ENCODE measurements at places on chromosomes 7 and 10.
A peak's percentile ranks its signal among the peaks of the same experiment; 100 is the strongest.

- DNase-seq, result no peak
Observed at GRCh38 chr10:61271127-61271780, 181.9 kb downstream of the TMEM26 start.

GRCh38 chr10:11381023-11381422 lies 230.4 kb downstream of the USP6NL start:
- no peak for DNase-seq

- DNase-seq, result no peak
Observed at GRCh38 chr7:149748076-149748874, 25.1 kb downstream of the ZNF467 start.

DNA sequence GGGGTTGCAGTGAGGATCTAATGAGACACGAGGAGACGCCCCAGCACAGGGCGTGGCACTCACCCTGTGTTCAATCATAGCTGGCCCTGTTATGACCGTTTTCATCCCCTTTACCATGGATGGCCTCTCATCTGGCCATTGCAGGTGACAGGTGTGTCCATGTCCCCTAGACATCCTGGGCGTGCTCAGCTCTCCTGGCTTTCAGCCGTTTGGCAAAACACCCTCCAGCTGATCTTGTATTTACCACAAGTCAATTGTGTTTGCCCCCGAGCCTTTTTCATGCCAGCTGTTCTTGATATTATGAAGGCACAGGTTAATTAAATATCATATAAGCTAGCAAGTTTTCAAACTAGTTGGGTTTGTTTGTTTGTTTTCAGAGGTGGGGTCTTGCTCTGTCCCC lies 97.1 kb downstream of the CHST15 start:
- DNase-seq, result no peak

GRCh38 chr10:112286837-112287818 lies 3.9 kb downstream of the TECTB start:
- DNase-seq, result no peak

- DNase-seq, result no peak
Observed at GRCh38 chr10:43865265-43866135, 216.8 kb upstream of the ZNF32 start.

DNA sequence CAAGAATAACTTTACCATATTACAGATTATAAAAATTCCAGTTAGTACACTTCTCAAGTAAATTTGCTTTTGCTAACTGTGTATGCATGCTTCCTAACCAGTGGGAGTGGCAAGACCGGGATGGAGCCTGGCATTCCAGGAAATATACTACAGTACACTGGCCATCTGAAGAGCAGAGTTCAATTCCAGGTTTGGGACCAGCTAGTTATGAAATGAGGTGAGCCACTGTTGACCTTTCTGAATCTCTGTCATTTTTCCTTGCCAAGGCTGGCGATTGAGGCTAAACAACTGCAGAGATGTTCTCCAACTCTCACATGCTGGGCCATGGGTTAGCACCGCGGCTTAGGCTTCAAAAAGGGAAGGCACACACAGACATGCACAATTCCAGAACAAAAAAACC lies 258.2 kb downstream of the GLI3 start:
- no peak for DNase-seq

DNA sequence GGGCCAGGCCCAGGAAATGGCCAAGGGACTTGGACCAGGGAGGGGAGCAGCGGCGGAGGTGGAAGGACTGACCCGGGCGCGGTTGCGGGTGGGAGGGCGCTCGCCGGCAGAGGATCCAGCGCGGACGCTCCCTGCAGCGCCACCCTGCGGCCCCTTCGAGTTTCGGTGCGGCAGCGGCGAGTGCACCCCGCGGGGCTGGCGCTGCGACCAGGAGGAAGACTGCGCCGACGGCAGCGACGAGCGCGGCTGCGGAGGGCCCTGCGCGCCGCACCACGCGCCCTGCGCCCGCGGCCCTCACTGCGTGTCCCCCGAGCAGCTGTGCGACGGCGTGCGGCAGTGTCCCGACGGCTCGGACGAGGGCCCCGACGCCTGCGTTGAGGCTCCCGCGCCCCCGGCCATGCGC lies 16.8 kb upstream of the ZNF467 start:
- DNase-seq, result no peak

DNA sequence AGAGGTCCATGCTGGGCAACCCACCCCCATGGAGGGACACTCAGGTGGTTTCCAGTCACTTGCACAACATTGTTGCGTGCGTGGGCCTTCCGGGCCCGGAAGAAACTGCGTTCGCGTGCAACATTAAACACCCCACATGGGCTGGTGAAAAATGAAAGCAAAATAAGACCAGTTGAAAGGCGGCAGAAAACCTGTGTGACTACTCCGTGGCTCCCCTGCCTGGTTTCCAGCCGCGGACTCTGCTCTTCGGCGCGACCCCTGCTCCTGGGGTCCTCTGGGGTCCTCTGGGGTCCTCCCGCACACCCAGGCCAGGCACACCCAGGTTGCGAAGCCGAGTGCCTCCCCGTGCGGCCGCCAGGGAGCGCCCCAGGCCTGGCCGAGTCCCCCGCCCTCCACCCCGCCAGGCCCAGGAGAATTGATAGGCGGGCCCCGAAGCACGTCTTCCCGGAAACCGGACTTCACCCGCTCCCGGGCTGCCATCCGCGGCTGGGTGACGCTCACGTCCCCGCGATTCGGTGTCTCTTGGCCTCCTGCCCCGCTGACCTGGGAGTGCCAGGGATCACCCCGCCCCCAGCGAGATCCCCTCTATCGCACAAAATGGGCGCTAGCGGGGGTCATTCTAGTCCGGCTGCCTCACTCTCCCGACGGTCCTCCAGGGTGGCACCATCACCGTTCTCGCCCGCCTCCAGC lies 1.9 kb upstream of the SH2D4B start:
- peak; percentile 76 for DNase-seq

- DNase-seq, result no peak
Observed at GRCh38 chr7:11416641-11417458, 415.1 kb downstream of the THSD7A start.

- DNase-seq, result no peak
Observed at GRCh38 chr7:43891069-43891955, 15.1 kb downstream of the URGCP start.

DNA sequence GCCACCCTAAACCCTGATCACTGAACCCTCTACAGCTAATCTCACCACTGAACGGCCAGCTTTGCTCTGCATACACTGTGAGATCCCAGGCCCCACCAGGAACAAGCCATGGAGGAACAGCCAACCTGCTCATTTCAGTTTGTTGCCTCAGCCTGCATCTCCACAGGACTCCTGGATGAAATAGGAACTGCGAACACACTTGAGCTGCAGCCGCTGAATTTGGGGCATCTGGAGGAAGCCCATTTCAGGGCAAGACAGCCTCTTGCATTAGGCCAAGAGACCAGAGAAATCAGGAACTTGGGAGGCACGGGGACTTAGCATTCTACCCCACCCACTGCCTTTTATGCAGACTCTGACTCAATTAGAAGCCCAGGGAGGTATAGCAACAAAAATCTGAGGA lies 14.5 kb upstream of the EGR2 start:
- DNase-seq, result no peak

DNA sequence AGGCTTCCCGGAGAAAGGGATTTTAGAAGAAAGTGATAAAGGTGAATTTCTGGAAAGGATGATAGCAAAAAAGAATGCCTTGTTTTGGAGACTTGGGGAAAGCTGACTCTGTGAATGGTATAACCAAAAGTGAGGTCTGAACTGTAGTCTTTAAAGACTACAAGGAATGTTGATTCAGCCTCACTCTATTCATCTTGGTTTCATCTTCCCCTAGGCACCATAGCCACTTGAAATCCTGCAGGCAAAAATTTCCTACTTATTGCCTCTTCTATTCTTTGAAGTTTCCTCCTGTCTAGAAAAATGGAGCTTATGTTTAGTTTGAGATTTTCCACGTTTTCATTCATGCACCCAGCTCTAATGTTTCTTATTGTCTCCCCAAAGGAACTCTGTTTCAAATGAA lies 518.0 kb downstream of the AUTS2 start:
- DNase-seq, result no peak

- no peak for DNase-seq
Observed at GRCh38 chr10:60140651-60141632, 234.6 kb upstream of the CCDC6 start.

GRCh38 chr10:112346774-112347173 lies 27.1 kb upstream of the ACSL5 start:
- no peak for DNase-seq

GRCh38 chr7:131357282-131357880 lies 29.7 kb downstream of the MKLN1 start:
- no peak for DNase-seq

GRCh38 chr10:260819-261429 lies 125.7 kb downstream of the ZMYND11 start:
- DNase-seq, result no peak

DNA sequence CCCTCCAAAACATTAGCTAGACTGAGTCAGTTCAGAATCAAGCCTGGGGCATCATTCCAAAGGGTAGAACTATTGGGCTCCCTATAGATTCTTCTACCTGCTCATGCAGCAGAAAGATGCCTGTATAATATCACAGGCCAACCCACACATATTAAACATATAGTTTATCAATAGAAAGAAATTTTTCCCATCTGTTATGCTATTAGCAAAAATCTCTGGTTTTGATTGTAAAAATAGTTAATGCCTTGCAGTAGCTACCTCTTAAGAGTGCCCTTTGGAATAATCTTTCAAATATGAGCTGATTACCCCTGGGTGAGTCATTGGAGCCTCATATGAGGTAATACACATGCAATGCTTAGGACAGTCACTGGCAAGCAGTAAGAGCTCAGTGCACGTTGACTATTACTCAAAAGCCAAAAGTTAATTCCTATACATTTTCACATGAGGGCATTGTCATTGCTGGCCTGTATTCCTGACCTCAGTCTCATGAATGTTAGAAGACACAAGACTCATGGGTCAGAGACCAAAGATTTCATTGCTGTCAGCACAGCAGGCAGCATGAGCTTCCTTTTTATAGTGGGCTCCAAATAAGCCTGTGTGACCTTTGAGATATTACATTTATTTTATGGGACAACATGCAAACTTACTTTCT lies 180.0 kb downstream of the FGFR2 start:
- no peak for DNase-seq

DNA sequence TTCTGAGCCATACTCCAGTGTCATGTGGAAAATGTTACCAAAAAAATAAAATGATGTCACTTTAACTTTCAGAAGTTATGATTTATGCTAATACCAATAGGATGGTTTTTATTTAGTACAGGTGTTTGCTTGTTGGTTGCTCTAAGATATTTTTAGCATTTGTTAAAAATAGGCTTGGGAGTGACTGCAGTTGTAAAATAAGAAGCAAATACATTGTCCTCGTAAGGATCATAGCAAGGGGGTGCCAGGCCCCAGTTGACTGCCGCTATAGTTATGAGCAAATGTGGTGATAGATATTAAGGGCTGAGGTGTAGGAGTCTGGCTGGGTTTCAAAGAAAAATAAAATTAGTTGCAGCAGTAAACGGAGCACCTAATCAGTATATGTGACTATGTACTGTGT lies 354.4 kb upstream of the BMPER start:
- no peak for DNase-seq

- DNase-seq, result no peak
Observed at GRCh38 chr10:62764011-62764410, 40.5 kb upstream of the ADO start.

DNA sequence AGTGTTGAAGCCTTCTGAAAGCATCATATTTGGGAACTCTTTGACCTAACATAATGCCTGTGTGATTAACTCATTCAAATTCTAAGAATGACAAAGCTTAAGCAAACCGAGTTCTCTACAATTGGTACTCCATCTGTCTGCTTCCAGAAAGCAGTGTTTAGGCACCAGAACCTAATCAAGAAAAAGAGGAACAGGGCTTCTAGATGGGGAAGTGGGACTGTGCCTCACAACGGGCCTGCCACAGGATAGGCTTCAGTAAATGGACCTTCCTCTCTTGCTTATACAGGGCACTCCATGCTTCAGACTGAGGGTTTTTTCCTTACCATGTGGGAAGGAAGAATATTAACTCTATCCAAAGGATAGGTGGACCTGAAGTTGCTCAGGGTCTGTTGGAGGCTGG lies 808.1 kb downstream of the XPNPEP1 start:
- no peak for DNase-seq

GRCh38 chr10:124746992-124747391 lies 2.8 kb upstream of the FAM53B start:
- DNase-seq, result no peak

- no peak for DNase-seq
Observed at GRCh38 chr7:2812114-2812487, 32.0 kb downstream of the GNA12 start.

DNA sequence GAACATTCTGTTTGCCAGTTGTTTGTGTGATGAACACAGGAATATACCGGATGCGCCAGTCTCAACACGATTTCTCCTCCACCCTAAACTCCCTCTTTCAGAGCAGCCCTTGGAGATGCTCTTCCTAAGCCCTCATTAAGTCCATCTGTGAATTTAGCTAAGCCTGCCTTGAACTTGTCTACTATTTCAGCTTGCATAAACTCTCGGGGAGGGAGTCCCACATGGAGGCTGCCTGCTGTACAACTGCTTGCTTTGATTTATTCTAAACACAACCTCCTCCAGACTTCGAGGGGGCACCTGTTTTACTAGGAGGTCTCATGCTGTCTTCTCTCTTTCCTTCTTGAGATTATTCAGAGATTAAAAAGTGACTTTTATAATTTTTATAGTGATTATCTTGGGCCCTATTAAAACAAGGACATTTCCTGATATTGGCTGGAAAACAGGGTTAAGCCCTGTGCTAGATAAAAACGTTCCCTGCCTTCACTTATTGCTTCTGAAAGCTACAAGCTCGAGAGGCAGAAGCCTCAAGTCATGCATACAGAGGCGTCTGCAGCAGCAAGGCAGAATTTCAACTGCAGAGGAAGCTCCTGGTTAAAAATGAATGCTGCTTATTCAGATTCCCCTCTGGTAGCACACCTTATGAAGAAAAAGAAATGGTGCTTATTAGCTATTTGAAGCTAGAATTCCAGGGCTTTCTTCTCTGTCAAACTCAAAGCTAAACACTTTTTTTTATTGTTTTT lies 174.3 kb downstream of the FANK1 start:
- no peak for DNase-seq

DNA sequence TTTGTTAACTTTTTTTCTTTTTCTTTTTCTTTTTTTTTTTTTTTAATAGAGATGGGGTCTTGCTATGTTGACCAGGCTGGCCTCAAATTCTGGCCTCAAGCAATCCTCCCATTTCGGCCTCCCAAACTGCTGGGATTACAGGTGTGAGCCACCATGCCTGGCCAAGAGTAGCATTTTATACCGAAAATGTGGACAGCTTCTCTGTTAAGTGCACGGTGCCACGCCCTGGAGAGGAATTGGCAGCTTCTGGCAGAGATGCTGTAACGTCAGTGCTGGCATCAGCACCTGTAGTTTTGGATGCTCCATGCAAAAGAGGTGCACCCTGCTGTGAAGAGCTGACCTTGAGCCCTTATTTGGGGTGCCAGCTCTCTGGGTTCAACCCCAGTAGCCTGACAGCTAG lies 18.2 kb downstream of the IL15RA start:
- no peak for DNase-seq

GRCh38 chr10:51117794-51118193 lies 43.5 kb downstream of the PRKG1 start:
- DNase-seq, result no peak
